ENCODE measurements at places on chromosomes 16 and 17.
A peak's percentile ranks its signal among the peaks of the same experiment; 100 is the strongest.

DNA sequence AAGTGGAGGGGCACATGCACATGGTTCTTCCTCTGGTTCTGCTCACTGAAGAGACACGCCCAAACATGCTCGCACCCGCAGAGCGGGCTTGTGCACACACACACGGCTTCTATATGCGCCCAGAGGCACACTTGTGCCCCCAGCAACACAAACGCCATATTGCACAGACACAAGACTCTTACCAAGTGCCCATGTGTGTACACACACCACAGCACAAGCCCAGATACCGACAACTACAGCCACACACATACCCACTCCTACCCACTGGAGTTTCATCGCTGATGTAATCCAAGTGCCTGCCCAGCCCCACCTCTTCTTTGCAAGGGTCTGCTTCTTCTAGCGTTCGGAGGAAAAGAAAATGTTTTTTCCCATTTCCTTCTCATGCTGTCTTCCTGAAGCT, 6.5 kb upstream of the PRR29 start:
- DNase-seq, result no peak

- no peak for DNase-seq
These were observed 29.5 kb upstream of the GSE1 start for GRCh38 chr16:85583491-85584181.

GRCh38 chr17:81821147-81821546, 11.9 kb downstream of the MCRIP1 start:
- DNase-seq, result no peak

GRCh38 chr16:85983606-85984230, 84.8 kb downstream of the IRF8 start:
- peak; percentile 74 for DNase-seq

DNA sequence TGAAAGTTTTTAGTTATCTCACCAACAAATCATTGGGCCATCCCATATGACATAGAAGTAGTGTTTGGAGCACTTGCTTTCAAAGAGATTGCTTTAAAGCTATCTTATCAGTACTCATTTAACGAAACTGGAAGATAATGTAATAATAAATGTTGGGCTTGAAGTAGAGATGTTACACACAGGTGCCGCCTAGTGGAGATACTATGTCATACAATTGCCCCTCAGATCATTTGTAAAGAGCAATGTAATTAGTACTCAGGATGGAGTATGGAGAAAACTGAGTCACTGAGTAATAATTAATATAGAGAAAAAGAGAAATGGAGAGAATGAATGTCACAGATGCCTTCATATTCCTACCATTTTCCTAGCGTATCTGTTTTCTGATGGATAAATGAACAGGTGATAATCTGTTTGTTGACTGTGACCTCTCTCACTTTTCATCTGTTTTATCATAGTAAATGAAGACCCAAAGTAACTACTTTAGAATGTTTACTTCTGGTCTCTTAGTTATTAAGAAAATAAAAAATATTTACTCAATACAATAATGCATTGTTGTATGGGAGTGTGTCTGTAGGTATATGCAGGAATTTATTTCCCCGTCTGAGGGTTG, 80.4 kb downstream of the EFCAB5 start:
- DNase-seq, result no peak

GRCh38 chr17:30093463-30094147, 23.0 kb upstream of the NSRP1 start:
- no peak for DNase-seq

DNA sequence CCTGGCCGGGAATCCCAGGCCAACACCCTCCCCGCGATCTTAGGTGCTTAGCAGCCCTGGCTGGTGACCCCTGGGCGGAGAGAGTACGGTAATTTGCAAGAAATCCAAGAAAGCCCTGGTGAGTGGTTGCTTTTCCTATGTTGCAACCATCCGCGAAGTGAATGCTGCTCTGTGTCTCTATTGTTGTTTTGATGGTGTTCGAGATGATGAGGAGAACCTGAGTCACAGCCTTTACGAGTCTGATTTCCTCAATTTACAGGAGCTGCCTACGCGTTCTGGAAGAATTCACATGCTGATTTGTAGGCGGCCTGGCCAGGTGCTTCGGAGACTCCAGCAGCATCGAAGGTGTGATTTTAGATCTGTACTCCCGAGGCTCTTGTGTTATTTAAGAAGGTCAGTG, 63.3 kb downstream of the TMEM235 start:
- DNase-seq, result no peak

- no peak for DNase-seq
These were observed 14.7 kb upstream of the ST6GALNAC1 start for GRCh38 chr17:76658242-76658662.

DNA sequence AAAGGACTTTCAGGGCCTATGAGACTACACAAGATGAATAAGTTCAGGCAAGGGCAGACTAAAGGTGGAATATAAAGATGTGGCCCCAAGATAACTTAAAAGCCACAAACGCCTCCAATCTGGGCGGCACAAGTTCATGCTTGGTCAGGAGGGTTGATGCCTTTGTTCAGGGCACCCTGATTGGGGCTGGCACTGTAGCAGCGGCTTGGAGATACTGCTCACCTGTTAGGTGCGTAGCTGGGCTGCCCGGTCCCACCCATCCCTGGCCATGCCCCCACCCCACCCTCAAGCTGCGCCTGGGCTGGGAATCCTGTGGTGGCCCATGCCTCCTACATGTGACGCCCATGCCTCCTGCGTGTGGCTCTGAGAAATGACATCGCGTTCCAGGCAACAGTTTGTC, 12.5 kb upstream of the SLC13A2 start:
- no peak for DNase-seq

DNA sequence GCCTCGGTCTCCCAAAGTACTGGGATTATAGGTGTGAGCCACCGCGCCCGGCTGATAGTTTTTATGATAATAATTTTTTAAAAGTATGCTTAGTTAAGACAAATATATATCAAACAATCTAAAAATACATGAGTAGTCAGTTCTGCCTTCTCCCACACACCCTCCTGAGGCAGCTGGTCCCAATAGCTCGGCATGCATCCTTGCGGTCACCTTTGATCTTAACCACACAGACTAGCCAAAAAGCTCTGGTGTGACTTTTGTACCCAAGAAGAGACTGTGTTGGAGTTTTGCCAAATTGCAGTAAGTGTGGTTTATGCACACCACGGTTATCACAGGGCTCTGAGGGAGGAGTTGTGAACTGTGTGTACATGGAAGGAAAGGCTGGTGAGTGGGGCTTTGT, 25.6 kb downstream of the ATP6V0A1 start:
- DNase-seq, result no peak

GRCh38 chr16:64656471-64656870, 465.4 kb downstream of the CDH11 start:
- no peak for DNase-seq

DNA sequence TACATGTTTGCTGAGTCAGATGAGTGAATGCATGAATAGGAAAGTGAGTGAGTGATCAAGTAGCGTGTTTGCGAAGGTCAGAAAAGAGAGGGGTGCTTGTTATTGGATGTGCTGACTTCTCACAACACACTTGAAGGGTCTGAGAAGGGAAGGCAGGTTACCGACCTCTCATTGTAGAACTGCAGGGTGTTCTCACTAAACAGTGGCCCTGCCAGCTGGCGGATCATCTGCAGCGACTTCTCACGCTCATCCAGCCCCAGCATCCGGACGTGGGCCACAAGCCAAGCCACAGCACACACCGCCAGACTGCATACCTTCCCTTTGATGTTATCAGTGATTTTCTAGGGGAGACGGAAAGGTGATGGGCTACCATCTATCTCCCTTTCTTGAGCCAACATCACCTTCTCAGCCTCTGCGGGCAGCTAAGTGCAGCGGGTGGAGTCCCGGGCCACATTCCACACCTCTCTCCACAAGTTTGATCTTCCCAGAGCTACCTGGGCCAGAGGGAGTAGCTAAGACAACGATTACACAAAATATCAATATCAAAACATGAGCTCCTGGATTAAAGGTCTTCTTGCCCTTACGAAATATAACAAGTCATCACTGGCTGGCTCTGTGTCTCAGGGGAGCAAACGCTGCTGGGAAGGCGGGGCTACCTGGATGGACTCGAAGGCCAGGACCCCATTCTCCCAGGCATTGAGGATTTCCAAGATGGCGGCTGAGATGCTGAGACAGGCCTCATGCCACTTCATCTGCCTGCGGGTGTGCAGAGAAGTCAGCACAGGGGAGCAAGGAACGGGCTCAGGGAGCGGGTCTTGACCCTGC, 11.0 kb downstream of the CSF3 start:
- no peak for DNase-seq

- DNase-seq, result no peak
These were observed 55.5 kb downstream of the ANKFY1 start for GRCh38 chr17:4208238-4208637.

GRCh38 chr17:10166176-10166935, 32.0 kb downstream of the GAS7 start:
- no peak for DNase-seq

DNA sequence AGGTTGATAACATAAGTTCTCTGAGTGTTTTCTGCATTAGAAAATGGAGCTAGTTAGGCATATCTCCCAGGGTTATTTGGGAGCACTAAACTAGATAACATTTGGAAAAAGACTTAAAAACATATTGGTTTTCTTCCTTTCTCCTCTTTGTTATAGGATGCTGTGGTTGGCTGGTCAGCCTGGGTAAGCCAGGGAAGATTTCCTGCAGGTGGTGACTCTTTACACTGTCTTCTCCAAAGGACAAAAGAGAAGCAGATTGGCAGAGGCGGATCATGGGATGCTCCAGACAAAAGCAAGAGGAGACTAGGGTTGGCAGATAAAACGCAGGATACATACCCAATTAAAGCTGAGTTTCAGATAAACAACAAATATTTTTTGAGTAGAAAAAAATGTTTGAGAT, 6.2 kb upstream of the CRYBA1 start:
- DNase-seq, result no peak

DNA sequence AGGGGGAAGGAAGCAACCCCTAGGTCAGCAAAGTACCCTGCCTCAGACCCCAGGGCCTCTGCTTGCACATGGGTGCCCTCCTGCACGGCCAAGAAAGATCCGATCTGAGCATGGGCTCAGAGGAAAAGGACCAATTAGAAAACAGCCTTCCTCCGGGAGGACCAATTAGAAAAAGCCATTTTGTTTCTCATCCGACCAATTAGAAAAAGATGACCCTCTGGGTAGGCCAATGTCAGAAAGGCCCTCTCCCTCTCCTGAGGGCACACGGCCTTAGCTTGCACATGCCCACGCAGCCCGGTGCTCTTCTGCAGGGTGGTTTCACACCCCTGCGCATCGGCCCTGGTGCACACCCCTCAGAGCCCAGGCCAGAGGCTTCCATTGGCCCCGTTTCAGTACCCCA, 5.1 kb upstream of the CISD3 start:
- no peak for DNase-seq

DNA sequence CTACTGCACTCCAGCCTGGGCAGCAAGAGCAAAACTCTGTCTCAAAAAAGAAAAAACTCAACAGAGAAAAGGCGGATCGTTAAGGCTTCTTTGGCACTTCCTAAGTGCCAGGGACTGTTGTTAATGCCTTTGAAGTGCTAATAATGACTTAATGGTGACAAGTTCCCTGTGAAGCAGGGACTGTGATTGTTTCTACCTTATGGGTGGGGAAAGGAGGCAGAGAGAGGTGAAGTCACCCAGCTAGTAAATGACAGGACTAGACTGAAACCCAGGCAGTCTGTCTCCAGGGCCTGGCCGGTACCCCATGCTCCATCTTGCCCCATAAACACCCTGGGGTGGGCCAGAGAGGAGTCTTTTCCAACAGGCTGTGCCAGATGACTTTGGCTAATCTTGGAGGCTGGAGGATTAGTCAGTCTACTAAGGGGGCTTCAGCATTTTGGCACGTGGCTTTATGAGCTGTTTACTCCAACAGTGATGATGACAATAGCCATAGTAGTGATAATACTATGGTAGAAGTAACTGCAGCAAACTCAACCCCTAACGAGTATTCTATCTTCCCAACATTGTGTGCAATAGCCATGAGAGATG, 26.9 kb downstream of the ABCC1 start:
- DNase-seq, result no peak

GRCh38 chr16:47731252-47731651, 270.1 kb downstream of the PHKB start:
- no peak for DNase-seq

DNA sequence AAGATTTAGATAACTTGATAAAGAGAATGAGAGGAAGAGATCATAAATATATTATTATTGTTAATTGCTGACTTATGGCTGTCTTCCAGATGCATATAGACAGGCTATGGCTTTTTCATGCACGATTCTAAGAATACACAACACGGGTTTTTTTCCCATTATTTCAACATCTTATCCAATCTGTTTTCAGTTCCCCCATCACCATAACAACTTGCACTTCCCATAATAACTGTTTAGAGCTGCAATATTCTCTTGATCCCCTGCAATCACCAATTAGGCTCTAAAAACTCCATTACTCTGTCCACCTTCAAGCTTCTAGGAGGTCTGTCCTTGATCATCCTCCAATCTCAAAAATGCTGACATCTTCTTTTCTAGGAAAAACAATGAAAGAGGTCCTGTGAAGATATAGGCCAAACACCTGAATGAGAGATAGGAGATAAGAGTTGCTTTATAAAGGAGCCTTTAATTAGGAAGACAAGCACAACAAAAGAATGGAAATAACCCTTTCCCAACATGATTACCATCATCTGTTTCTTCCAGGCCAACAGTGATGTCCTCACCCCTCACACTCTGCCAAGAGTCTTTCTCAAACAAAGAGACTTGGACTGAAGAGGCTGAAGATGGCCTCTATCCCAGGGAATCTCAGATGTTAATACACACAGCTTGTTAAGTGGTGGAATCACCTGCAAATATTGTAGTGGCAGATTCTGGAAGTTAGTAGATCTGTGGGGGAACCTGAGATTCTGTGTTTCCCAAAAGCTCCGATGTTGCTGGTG, 32.2 kb upstream of the CCL2 start:
- no peak for DNase-seq

GRCh38 chr17:30086896-30087295, 29.7 kb upstream of the NSRP1 start:
- DNase-seq, result no peak

DNA sequence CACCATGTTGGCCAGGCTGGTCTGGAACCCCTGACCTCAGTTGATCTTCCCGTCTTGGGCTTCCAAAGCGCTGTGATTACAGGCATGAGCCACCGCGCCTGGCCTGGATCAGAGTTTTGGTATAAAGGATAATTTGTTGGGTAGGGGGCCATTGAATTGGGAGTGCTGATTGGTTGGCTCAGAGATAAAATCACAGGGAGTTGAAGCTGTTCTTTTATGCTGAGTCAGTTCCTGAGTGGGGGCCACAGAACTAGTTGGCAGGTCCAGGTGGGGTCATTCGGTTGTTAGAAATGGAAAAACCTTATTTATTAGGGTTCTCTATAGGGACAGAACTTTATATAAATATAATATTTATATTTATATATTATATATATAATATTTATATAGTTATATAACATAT, 147.1 kb downstream of the SSH2 start:
- no peak for DNase-seq

GRCh38 chr16:10121897-10122425, 60.3 kb downstream of the GRIN2A start:
- no peak for DNase-seq

Measured in Right ventricle myocardium inferior (tissue), 1 donor.